RWPE2 (cell line): ENCODE measurements at places on chromosomes 7 and 10.

GRCh38 chr10:93462881-93463280 lies 19.3 kb downstream of the MYOF start:
- DNase-seq, result peak; percentile 84

GRCh38 chr7:101731502-101732084 lies 85.8 kb upstream of the CUX1 start:
- no peak for DNase-seq

- DNase-seq, result no peak
Measured at GRCh38 chr10:33216661-33217427, 117.6 kb downstream of the NRP1 start.

GRCh38 chr7:143396625-143397556 lies 11.8 kb downstream of the EPHA1 start:
- DNase-seq, result no peak
